A549 treated with ZK216348 at 1 μM for 4 hours (cell line): ENCODE measurements at places on chromosomes 5 and 9. TPM values are rescaled to one million over a fixed set of nuclear protein-coding genes. Genes with fewer than 3 reads are reported as not detected.

BNC2 gene
- total RNA-seq: 3.5 to 5.7 TPM (median 5.1 TPM) in 5 replicates

PCDHGA10 gene
- total RNA-seq: not detected in 5 replicates

UBE2QL1 gene
- 0.13 to 0.30 TPM (median 0.27 TPM) in 5 replicates for total RNA-seq

TAF11L5 gene
- not detected in 5 replicates for total RNA-seq

TMEM232 gene
- total RNA-seq: 0.68 TPM in 1 of 5 replicates, not detected in the others

FABP6 gene
- 0.45 to 1.6 TPM (median 1.1 TPM) in 5 replicates for total RNA-seq

GLRA1 gene
- not detected in 5 replicates for total RNA-seq

PGM5 gene
- not detected in 5 replicates for total RNA-seq

SPATA31A3 gene
- not detected in 5 replicates for total RNA-seq

SNCAIP gene
- total RNA-seq: not detected in 5 replicates

AUH gene
- total RNA-seq: 8.5 to 12.1 TPM (median 10.4 TPM) in 5 replicates
